Eye (tissue), 1 donor: ENCODE measurements at places on chromosomes 6 and 20.
A peak's percentile ranks its signal among the peaks of the same experiment; 100 is the strongest.

GRCh38 chr6:90687775-90688380, 101.0 kb upstream of the MAP3K7 start:
- DNase-seq = no peak

DNA sequence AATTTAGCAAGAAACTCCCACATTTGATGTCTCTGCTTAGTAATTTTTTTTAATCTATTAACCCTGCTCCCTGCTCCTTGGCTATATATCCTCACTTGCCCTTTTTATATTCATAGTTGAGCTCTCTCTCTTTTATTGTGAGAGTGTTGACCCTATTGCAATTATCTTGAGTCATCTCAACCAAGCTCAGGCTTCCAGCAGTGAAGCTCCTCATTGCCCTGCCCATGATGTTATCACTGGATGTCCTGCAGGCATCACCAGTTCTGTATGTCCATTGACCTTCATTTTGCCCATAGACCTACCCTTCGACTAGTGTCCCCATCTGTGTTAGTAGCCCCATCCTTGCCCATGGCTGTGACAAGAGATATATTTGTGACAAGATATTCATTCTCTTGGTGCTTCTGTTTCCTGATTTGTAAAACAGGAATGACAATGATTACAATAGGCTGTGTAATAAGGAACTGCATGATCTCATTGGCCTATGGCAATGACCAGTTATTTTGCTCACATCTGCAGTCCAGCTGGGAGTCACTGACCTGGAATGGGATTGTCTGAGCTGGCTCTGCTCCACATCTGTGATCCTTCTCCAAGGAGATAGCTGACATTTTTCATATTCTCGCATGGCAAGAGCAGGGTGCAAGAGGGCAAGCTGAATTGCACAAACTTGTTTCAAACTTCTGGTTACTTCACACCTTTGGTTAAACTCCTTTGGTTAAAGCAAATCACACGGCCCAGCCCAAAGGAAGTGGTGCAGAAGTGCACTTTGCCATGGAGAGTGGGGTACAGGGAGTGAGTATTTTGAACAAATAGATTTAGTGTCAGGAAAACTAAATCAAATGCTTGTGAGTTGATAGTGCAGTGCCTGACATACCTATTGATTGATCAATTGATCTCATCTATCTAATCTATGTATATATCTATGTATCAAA, 47.7 kb upstream of the CST5 start:
- peak; percentile 67 for DNase-seq

DNA sequence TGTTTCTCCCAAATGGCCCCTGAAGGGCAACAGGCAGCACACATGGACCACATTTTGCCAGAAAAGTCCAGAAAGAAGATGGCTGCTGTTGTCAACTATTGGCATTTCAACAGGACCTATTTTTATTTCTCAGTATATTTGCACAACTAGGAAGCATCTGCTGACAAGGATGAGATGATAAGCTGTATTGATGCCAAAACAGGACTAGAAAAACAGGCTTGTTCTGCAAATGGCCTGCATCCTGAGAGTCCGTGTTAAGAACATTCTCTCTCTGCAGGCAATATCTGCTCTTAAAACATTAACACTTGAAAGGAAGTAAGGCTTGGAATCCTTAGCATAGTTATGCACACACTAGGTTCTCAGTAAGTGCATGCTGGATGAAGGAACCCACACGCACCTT, 283.7 kb downstream of the ESR1 start:
- no peak for DNase-seq

DNA sequence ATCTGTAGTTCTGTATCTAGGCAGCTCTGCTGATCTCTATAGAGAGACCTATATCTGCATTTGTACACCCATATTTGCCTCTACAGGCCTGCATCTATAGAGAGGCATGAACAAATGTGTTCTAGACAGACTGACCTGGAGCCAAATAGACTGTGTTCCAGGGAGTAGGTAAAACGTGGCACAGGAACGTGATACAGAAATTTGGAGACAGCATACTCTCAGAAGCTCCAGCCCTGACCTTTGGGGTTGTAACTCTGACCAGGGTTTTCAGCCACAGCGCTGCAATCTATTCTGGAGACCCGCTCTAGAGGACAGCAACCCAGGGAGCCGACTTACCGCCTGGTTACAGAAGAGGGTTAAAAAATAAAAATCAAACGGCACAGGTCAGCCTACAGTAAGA, 983 bp downstream of the RBBP9 start:
- DNase-seq = no peak

- no peak for DNase-seq
Measured at GRCh38 chr6:85569323-85569722, 24.3 kb downstream of the SNX14 start.

- no peak for DNase-seq
Measured at GRCh38 chr6:88013554-88013953, 34.1 kb upstream of the SPACA1 start.

DNA sequence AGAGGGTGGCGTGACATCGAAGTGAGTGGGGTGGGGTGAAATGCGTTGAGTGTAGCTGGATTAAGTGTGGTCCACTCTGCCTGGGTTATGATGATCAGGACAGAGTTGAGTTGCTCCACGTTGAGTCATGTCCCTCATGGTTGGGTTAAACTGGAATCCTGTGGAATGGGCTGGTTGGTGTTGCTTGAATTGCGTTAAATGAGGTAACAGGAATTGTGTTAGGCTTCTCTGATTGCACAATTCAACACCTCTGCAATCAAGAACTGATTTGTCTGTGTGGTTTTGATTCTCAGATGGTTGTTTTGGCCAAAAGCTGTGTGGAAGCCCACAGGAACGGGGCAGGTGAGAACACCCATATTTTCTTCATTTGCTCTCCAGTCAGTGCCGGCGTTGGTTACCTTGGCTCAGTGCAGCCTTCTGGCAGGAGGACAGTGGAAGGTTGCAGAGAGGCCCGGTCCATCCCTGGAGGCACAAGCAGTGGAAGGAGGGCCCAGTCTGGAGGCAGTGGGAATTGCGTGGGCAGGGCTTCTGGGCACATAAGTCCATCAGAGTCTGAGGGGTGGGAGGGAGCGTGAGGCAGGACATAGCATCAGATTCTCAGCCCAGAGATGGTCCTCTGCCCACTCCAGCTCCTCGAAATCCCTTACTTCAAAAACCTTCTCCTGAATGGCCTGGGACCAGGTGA, 11.6 kb downstream of the NOTCH4 start:
- no peak for DNase-seq

- DNase-seq = peak; percentile 88
Measured at GRCh38 chr6:168035098-168035660, 37.7 kb downstream of the KIF25 start.
